ENCODE measurements at places on chromosomes 16 and 17.

- DNase-seq, result no peak
These were observed 190.0 kb downstream of the FOXL1 start for GRCh38 chr16:86768228-86768791.

- DNase-seq, result no peak
These were observed 128.1 kb upstream of the IRX3 start for GRCh38 chr16:54414671-54415070.

DNA sequence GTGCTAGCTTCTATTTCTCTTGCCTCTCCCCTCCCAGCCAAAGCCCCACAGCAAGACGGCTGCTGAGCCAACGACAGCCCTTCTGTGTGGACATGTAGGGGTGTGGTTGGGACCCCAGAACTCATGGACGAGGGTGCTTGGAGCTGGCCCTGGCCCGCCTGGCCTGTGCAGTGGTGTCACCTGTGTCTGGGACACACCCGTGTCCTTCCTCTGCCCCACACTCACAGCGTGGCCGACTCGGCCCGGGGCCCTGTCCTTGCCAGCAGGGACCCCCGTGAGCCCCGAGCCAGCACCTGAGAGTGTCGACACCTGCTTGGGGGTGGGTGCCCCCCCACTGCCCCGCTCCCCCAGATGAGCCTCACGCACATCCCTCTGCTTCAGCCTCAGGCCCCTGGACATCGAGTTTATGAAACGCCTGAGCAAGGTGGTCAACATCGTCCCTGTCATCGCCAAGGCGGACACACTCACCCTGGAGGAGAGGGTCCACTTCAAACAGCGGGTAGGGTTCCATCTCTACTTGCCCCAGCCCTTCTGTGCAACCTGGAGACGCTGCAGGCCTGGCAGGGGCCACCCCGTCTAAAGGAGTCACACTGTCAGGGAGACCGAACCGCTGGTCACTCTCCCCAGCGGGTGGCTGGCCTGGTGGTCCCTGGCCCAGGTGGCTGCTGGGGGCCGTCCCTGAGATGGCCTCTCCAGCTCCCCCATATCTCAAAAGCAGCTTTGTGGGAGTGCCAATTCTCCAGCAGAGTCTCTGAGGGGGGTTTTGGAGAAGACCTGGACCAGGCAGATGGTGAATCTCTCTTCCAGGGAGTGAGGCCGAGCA lies 349.8 kb downstream of the SEC14L1 start:
- no peak for DNase-seq

GRCh38 chr17:6380915-6381438 lies 53.9 kb downstream of the AIPL1 start:
- DNase-seq, result no peak

DNA sequence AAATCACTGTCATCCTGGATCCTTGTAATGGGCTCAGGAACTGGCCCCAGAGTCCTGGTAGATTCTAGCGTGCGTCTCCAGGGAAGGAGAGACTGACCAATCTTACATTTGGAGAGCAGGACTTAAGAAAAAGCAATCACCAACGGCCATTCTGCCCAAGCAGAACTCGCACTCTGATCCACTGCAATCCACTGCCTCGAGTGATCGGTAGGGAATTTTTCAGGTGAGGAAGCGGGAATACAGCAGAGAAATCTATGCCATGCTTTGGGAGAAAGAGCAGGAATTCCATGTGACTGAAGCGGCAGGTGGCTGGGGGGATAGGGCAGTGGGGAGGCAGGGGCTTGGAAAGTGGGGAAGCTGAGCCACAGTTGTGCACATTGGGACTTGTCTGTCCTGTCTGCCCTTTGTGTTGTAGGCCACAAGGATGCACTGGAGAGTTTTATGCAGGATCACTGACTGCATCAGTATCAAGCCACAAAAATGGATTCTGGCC lies 143.9 kb upstream of the HS3ST2 start:
- no peak for DNase-seq

- DNase-seq, result no peak
These were observed 151.3 kb upstream of the IRX3 start for GRCh38 chr16:54437921-54438320.

DNA sequence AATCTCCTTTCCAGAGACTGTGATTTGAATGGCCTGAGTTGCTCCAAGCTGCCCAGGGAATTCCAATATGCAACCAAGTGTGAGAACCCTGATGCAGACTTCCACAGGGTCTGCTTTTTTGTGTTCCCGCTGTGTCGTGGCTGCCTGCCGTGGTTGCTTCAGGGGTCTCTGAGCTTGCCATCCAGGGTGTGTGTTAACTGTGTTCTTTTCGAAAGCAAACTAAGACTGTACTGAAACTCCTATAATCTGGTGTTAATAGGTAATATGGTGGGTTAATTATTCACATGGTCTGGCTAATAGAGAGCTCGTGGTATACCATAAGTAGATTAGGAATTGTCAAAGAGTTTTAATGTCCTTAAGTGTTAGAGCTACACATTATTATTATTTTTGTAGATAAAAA lies 20.7 kb downstream of the UBN1 start:
- DNase-seq, result no peak

DNA sequence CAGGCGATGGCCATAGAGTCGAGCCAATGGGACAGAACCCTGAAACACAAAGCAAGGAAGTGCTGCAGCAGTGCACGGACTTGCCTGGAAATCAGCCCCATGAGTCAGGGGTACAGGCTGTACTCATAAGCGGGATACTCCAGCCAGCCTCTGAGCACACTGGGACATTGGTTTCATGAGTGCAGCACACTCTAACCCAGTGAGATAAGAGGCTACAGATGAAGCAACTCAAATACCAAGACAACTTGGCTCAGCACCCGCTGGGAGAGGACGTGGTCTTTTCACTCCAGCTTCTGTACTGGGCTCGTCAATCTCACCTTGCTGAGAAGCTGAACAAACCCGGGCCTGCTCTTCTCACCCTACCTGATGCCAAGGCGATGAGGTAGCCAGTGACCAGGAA lies 98.2 kb downstream of the AXIN2 start:
- DNase-seq, result no peak

DNA sequence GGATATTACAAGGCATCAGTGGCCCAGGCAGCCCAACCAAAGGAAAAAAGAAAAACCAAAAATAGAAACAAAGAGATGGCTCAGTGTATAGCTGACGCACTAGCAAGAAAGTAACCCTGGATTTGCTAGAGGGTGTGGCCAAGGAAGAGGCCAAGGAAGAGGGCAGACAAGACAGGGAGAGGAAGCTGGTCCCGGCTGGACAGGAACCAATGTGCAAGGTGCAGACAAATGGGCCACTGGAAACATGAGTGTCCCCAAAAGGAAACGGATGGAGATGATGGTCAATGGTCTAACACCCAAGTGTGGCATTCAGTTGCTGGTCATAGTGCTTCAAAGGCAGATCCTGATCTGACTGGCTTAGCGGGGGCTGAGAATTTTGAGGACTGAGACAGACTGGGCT lies 10.7 kb downstream of the POLR3K start:
- no peak for DNase-seq

DNA sequence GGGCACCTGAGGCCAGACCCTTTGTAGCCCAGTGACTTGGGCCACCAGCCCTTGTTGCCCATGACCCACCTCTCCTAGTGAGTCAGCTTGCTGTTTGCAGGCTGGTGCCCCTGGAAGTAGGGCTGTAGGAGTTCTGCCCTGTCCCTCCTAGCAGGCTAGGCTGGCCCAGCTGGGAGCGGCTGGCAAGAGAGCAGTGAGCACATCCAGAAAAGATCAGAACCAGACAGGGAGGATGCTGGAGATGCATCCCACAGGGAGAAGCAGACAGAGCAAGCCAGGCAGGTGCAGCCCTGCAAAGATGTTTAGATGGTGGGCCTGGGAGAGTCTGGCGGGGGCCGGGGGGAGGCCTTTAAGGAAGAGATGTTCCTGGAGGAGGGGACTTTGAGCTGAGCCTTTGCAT lies 2.4 kb downstream of the SLC5A10 start:
- no peak for DNase-seq

DNA sequence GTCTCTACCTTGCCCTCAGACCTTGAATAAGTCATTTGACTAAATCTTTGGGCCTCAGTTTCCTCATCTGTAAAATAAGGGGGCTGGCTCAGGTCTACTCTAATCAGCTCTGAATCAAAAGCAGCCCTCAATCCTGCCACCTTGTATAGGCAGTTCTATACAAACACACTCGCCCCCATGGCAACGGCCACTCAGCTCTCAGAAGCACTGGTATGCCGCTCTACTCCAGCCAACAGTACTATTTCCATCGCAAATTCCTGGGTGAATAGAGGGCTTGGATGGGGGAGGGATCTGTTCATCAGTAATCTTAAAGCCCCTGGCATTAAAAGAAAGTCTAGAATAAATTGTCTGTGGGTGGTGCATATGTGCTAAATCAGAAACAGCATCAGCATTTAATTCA lies 21.2 kb upstream of the TAOK1 start:
- no peak for DNase-seq

DNA sequence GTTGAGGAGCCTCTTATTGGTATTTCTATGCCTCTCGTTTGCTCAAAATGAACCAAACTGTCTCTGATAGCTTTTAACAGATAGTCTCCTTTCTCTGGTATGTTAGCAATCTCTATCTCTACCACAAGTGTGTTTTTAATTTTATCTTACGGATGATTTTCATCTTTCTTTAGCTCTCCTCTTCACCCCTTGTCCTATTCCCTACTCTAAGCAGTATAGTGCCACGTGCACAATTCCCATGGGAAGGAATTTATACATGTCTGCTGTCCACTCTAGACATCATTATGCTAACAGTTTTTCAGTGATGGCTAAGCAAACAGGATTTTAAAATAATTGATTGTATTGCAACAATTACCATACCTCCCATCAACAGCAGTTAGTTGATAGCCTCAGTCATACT lies 177.3 kb downstream of the CYB561 start:
- DNase-seq, result no peak

DNA sequence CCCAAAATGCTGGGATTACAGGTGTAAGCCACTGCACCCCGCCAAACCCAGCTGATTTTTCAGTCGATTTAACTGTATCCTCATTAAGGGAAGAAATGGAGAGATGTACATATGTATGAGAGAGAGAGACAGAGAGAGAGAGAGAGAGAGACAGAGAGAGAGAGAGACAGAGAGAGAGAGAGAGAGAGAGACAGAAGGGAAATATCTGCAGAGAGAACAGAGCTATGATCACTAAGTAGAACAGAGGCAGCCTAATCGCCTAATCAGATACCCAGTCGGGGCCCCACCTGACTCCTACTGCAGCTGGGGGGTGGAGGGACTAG lies 70.0 kb downstream of the RBBP6 start:
- DNase-seq, result no peak

DNA sequence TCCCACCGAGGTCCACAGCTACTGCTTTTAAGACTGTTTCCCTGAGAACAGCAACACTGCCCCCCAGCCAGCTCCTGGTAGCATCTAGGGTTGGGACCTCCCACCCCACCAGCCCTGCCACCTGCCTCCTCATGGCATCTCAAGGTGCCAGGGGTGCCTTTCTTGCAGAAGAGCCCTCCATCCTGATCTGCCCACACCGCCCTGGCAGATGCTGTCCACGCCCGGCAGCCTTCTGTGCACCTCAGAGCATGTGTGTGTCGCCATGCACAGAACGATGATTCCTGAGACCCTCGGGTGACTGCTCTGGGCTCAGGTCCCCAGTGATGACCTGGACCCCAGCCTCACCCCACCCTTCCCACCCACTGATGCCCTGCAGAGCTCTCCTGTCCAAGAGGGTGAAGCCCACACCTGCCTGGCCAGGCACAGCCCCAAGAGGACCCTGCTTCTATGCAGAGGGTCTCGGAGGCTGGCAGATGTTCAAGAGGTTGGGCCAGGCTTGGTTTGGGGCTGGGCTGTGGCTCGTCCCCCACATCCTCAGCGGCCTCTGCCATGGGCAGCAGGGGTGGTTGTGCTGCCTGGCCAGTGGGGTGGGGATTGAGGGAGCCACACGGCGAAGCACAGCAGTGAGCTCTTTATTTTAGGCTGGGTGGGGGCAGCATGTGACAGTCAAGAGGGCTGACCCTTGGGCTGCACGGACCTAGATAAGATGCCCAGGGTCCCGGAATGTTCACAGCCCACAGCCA lies 5.2 kb upstream of the SPATA2L start:
- no peak for DNase-seq

DNA sequence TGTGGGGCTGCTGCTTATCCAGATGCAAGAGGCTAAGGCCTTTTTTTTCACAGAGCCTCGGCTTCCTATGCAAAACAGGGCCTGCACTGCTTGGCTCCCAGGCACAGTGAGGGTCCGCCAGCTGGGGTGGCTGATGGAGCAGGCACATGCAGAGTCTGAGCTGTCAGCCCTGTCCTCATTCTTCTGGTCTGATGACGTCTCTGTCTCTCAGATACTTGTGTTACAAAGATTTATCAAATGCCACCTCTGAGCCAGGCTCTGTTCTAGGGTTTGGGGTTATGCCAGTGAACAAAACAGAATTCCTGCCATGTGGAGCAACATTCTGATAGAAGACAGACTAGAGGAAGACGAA lies 4.8 kb downstream of the RNF40 start:
- no peak for DNase-seq

- DNase-seq, result no peak
These were observed 24.1 kb downstream of the PIK3R6 start for GRCh38 chr17:8843344-8843743.

- no peak for DNase-seq
These were observed 15.9 kb downstream of the ZC3H7A start for GRCh38 chr16:11780991-11781680.

- no peak for DNase-seq
These were observed 970.3 kb upstream of the RBFOX1 start for GRCh38 chr16:6362321-6362720.

GRCh38 chr17:21214015-21214776 lies at the start of gene TMEM11:
TMEM11 (minus strand) TSS chr17:21214161; CDS start chr17:21214152, 9 bp downstream.
- peak; percentile 91 for DNase-seq

DNA sequence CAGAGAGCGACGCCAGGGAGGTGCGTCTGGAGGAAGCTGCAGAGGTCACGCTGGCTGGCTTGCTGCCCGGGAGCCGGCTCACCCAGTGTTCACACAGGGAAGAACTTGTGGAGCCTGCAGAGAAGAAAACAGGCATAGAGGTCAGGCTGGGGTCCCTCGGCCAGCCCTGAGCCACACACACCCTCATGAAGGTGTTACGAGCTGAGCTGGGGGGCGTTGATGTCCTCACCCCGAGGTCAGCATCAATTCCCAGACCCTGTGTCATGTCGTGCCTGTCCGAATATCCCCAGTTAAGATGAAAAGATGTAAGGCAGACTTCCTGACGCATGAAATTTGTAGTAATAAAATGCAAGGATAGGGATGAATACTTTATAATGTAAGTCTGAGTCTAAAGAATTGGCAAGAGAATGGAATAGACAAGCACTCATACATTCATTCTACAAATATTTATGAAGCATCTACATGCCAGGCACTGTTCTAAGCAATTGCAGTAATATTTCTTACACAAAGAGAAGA lies 77.1 kb downstream of the USP31 start:
- DNase-seq, result no peak

GRCh38 chr17:73184136-73184993 lies 8.5 kb upstream of the COG1 start:
- no peak for DNase-seq

DNA sequence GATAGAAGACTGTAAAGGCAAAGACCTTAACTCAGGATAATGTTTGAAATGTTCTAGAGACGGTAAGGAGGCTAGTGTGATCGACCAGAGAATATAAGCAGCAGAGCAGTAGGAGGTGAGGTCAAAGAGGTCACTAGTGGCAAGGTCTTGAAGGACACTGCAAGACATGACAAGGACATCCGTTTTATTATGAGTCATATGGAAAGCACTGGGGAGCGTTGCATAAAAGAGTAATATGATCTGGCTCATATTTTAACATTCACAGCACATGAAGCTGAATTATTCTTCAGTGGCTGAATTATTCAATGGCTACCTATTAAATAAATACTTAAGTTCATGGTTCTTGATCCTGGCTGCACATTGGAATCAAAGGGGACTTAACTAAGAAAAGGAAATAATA lies 123.7 kb downstream of the SOX9 start:
- DNase-seq, result no peak

Data from NCI-H1417 (cell line).